Dermis microvascular lymphatic vessel endothelial cell (primary cell): ENCODE measurements at places on chromosomes 5 and 9. TPM values are rescaled to one million over a fixed set of nuclear protein-coding genes. Genes with fewer than 3 reads are reported as not detected.

- no peak for DNase-seq
Measured at GRCh38 chr9:23321049-23321448, 505.0 kb downstream of the ELAVL2 start.

GRCh38 chr9:108045851-108046250 lies 556.3 kb upstream of the KLF4 start:
- DNase-seq: no peak

The TMEM215 gene
- not detected in 2 replicates for total RNA-seq

DNA sequence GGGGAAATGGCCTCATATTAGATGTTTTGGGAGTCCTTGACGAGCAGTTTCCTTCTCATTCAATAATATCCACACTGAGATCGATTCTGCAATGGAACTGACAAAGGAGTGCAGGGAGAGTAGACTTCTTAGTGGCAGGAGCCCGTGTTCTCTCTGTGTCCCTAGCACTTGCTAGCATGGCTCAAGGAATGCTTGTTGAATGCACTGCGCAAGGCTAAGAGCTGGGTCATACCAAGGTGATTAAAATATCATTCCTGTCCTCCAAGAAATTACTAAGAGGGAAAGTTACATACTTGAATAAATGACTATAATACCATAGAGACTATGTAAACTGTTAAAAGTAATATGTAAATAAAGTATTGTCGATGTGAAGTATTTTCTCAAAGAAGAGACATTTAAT lies 630.1 kb downstream of the IRX1 start:
- no peak for DNase-seq

DNA sequence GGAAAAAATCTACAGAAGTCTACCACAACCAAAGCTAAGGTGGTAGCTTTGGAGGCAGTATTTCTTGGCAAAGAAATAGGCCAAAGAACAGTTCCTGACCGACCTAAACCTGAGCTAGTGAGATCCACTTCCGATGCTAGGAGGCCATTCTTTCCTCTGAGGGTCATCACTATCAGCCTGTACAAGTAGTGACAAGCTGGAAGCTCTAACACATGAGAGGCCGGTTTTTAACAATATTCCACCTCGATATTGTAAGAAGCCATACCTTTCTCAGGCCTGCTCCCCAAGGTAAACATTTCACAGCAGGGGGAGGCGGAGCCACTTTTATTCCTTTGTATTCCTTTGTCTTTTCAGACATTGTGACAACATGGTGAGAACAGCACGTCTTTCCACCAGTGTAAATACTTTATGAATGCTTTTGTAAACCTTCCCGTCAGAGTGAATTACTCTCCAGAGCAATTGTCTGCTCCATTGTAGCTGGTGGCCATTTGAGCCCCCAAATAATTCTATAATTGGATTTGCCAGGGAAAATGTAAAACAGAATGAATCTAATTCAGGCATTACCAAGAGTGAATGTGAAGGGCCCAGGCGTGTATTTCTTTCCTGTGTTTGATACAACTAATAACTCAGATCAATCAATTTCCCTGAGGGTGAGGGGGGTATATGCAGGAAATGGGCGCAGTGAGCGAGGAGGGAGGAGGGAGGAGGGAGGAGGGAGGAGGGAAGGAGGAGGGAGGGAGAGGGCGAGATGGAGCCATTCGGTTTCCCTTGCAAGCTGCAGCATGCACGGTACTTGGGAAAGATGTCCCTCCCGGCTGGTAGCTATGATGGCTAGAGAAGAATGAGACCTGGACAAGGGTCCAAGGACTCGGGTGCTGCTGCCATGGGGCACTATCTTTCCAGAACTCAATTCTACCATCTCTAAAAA lies 166.6 kb downstream of the CDK5RAP2 start:
- DNase-seq: no peak

GRCh38 chr5:176624938-176625337 lies 5.4 kb downstream of the SNCB start:
- no peak for DNase-seq

DNA sequence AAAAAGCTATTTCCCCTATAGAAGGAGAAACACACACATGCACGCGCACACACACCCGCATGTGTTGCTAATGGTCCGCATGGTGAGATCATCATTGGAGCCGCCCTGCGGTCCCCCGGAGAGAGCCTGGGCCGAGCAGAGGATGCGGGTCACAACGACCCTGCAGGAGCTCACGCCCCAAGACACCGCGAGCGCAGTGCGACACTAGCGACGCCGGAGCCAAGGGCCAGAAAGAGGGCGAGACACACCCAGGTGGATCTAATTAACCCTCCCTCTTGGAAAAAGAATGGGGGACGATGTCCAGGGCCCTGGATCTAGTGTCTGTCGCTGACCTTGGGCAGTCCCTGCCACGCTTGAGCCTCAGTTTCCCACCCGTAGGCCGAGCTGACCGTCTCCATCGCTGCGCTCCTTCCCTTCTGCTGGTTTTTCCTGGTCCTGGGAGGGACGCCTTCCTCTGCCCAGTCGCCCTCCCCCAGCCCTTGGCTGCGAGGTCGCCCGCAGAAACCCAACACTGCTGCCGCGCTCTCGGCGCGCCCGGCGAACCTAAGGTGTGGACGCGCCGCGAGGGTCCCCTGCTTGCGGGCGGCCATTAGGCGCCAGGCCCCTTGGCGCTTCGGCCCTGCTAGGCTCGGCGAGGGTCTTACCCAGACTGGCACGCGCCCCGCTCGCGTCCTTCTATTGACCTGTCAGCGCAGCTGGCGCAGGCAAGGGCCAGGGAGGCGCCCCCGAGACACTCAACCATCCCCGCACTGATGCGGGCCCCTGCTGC lies 47.5 kb upstream of the RNF20 start:
- DNase-seq: no peak

The HSD17B3 gene
- total RNA-seq: not detected in 2 replicates

DNA sequence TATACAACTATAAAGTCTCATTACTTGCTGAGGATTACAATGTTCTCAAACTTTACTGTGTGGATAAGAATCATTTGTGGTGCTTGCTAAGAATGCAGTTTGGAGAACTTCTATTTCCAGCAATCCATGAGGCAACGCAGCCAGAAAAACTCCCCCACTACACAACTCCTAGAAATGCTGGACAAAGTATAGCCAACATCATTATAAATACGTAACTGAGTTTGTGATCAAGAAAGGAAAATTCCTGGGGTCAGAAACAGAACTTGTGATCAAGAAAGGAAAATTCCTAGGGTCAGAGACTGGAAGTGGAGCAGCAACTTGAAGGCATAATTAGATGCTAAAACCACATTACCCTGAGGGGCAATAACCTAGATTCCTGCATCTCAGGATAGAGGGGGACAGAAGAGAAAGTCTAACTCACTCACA lies 81.1 kb downstream of the MAT2B start:
- no peak for DNase-seq

DNA sequence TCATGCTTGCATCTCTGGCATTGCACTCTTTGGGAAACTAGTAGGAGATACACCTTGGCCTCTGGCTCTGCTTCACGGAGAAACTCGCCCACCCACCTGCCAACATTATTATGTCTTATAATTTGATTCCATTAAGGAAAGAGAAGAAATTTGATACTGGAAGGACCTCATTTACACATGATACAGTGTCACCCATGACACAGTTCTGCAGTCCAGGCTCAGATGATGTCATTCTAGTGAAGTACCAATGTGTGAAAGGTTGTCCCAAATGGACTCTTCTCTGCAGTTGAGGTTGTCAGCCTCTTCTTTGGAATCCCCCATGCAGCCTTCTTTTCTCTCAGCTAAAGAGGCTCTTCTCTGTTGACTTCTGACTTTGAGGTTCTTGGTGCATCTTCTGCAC lies 329.1 kb downstream of the NTRK2 start:
- DNase-seq: no peak

- peak; percentile 7 for DNase-seq
Measured at GRCh38 chr5:74497706-74498105, 142.8 kb downstream of the ENC1 start.

The EGFLAM gene
- 0.13 and 0.25 TPM in 2 replicates for total RNA-seq

DNA sequence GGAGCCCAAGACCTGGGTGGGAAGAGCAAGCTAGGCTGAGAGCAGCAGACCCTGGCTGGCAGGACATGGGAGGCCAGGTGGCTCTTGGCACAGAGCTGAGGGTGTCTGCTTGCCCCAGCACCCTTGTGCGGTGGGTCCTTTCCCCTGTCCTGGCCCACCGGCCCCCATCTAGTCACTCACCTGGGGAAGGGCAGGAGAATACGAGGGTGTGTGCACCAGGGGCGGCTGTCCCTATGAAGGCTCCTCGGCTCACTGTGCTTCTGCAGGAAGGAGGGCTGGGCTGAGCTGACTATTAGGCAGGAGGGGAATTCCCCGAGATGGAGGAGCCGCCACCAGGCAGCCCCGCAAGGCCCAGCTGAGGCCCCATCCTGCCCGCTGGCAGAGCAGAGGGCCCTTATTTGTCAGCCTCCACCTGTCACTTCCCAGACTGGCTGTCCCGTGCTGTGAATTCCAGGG lies 6.1 kb upstream of the TNIP1 start:
- DNase-seq: no peak

- DNase-seq: no peak
Measured at GRCh38 chr5:150394912-150395687, 17.6 kb downstream of the CD74 start.
